Dermis blood vessel endothelial cell (primary cell): ENCODE measurements at places on chromosomes 7 and 10. TPM values are rescaled to one million over a fixed set of nuclear protein-coding genes. Genes with fewer than 3 reads are reported as not detected.

The RFC2 gene
- 20.9 and 26.9 TPM in 2 replicates for total RNA-seq

The HTRA1 gene
- total RNA-seq: 54.7 and 117 TPM in 2 replicates

The SPDYE9 gene
- not detected in 2 replicates for total RNA-seq

The PRR15 gene
- total RNA-seq: 0.17 and 0.19 TPM in 2 replicates

The SH2D4B gene
- 0.05 and 0.34 TPM in 2 replicates for total RNA-seq

The AMZ1 gene
- under 0.01 TPM in 2 replicates for total RNA-seq

The CYP17A1 gene
- total RNA-seq: not detected in 2 replicates

The ABCB1 gene
- 4.6 and 16.2 TPM in 2 replicates for total RNA-seq

The TRIM56 gene
- total RNA-seq: 19.6 and 28.0 TPM in 2 replicates

The ADCY1 gene
- total RNA-seq: 0.17 and 0.93 TPM in 2 replicates

The SPRN gene
- under 0.01 TPM in 1 of 2 replicates, not detected in the other for total RNA-seq

The AKR1C1 gene
- total RNA-seq: 52.4 and 74.0 TPM in 2 replicates

The CTAGE15 gene
- total RNA-seq: not detected in 2 replicates

The MACROH2A2 gene
- under 0.01 and 0.05 TPM in 2 replicates for total RNA-seq

The C7orf57 gene
- not detected in 2 replicates for total RNA-seq

The CALD1 gene
- 228 and 258 TPM in 2 replicates for total RNA-seq

The DNAH11 gene
- total RNA-seq: 0.34 and 0.65 TPM in 2 replicates
